ENCODE measurements at places on chromosomes 16 and 17.

GRCh38 chr17:77329741-77330531, 189.2 kb downstream of the SEC14L1 start:
- DNase-seq, result no peak

DNA sequence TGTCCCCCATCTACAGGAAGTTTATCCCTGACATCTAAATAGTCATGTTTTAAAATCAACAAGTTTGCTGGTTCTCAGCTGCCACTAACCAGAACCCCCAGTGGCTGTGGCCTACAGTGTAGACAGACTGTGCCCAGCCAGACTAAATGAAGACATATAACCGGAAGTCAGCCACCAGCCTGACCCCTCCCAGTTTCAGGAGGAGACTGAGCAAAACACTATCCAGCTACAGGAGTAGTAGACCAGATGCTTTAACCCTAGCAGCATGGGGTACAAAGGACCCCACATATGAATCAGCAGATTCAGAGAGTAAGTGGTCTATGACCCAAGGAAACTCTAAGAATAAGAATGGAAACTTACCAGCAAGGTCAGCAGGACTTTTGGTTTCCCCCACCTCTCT, 83.4 kb downstream of the HIC1 start:
- no peak for DNase-seq

DNA sequence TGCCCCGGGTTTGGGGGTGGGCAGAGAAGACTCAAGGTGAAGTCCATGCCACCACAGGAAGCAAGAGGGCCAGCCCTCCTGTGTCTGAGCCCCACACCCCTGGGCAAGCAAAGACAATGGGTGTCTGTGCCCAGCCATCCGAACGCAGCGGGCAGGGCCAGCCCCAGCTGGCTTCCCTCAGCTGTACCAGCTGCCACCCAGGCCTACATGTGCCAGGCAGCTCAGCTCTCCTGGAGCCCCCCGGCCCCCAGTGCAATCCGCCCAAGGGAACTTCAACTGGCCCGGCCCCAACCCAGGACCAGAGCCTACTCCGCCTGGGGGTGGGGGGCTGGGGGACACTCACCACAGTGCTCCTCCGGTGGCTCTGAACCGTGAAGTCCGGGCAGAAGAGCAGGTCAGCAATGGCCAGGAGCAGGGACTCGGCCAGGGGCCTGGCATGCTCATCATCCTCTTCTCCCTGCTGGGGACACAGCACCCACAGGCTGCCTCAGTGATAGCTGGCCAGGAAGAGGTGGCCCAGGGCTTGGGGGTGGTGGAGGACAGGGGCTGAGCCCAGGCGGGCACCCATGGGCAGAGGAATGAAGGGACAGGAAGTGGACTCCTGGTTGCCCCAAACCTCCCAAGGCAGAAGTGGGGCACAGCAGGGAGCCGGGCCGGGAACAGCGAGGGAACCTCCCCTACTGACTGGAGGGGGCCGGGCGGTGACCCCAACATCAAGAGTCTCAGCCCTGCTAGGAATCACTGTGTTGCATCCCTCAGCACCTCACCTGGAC, 9.8 kb downstream of the HID1 start:
- no peak for DNase-seq

DNA sequence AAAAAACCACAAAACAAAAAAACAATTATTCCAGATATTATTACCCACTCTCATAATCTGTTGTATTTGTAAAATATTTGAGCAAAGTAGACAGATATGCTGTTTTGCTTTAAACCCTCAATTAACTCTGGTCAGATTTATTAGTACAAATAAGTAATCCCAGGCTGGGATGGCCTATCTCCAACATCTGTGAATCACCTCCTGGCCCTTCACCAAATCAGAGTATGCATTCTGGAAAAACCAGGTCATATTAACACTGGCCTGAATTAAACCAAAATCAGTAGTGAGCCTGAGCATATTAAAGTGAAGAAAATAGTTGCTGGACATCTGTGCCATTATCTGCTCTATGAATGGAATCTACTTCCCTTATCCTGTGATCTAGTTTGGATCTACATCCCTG, 41.0 kb downstream of the STAT3 start:
- no peak for DNase-seq

DNA sequence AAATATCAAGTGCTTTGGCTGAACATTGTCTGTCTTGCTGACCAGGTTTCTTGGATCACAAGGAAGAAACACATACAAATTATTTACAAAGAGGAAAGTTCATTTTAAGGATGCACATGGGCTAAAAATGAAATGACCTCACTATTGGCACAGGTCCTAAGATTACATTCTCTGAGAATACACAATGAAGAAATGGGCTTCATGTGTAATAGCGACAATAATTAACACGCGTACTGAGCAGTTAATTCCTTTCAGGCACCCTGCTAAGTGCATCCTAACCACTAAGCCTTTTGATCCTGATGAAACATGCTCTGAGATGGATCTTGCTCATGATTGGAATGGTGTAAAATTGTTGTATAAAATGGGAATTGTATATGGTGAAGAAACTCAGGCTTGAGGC, 429.0 kb downstream of the HS3ST4 start:
- no peak for DNase-seq

GRCh38 chr17:41413353-41413957, 10.9 kb downstream of the KRT37 start:
- DNase-seq, result no peak

GRCh38 chr17:47801176-47801765, 20.3 kb downstream of the OSBPL7 start:
- no peak for DNase-seq

DNA sequence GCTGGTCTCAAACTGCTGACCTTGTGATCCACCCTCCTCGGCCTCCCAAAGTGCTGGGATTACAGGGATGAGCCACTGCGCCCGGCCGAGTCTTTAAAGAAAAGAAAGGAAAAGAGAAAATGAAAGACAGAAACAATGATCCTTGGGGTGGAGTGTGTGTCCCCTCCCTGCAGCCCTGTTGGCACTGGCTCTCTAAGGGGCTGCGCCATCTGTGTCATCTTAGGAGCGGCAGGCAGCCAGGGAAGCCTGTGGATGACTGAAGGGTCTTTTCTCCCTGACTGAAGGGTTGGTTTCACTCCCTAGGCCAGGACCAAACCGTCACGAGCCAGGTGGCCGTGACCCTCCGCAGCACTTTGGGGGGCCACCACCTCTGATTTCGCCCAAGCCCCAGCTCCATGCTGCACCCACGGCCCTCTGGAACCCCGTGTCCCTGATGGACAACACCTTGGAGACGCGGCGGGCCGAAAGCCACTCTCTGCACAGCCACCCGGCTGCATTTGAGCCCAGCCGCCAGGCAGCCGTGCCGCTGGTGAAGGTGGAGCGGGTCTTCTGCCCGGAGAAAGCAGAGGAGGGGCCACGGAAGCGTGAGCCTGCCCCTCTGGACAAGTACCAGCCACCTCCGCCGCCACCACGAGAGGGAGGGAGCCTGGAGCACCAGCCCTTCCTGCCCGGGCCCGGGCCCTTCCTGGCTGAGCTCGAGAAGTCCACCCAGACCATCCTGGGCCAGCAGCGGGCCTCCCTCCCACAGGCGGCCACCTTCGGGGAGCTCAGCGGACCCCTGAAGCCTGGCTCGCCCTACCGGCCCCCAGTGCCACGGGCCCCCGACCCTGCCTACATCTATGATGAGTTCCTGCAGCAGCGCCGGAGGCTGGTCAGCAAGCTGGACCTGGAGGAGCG, 27.7 kb downstream of the GINS2 start:
- no peak for DNase-seq

DNA sequence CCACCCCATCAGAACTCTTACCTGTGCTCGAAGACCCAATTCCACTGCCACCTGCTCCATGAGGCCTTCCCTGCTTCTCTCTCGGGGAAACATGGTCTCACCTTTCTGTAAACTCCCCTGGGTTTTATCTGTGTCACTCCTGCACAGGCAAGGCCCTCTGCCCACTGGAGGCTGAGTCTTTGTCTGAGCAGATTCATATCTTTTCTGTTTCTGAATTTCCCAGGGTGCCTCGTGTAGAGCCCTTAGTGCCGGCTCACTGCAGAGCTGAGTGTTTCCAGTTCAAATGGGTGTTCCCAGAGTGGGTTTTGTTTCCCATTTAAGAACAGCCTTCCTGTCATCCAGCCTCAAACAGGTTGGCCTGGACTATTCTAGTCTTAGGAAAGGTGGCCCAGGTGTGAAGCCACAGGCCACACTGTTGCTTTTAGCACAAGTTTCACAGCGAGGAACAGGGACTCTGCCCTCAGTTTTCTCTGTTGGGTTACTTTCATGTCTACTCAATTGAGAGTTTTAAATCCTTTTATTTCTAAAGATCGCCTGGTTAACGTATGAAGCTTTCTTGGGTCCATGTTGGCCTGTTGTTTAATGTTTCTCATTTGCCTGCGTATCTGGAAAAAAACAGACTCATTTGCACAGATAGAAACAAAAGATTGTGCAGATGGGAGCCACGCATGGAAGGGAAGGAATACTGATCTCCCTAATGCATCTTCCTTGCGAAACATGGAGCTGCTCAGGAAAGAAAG, 228.7 kb downstream of the MSI2 start:
- no peak for DNase-seq

- peak; percentile 12 for DNase-seq
These were observed 6.3 kb upstream of the KCNG4 start for GRCh38 chr16:84245956-84246678.

- DNase-seq, result peak; percentile 52
These were observed 170.3 kb downstream of the MAF start for GRCh38 chr16:79430191-79430678.

- no peak for DNase-seq
These were observed 560.6 kb downstream of the CDH13 start for GRCh38 chr16:83187405-83187804.

GRCh38 chr17:75124041-75124818, 7.3 kb downstream of the NT5C start:
- DNase-seq, result no peak

DNA sequence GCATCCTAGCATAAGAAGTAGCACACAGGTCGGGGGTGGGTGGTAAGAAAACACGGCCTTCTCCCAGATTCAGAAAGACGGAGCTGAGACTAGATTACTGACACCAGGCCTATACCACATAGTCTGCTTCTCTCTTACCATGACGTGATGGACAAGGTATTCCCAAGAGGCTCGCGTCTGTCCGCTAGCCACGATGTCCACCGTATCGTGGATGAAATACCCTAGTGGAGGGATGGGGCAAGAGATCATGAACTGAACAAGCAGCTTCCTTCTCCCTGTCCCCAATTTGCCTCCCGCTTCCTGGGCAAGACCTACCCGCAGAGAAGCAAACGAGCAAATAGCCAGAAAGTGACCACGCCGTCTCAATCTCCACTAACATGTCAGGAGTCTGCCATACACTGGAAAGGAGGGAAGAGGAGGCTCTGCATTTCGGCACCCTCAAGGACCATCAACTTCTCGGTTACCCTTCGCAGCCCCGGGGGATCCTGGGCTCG, 820 bp downstream of the TLCD1 start:
- DNase-seq, result no peak

DNA sequence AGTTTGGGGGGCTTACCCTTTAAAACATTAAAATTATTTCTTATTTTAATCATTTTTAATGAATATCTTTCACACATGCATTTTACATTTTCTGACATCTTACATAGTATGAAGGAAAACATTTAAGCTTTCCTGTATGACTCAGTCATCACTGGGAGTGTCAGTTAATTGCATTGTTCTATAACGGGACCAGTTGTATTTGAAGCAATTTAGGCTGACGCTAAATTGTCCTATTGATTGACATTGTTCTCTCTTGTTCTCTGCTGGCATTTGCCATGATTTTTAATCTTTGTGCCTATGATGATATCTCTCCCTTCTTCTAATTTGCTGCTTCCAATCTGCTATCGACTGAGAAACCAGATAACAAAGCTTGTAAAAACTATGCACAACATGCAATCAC, 190.5 kb upstream of the PIRT start:
- no peak for DNase-seq

GRCh38 chr17:17696882-17697633, 15.8 kb downstream of the RAI1 start:
- no peak for DNase-seq

- DNase-seq, result no peak
These were observed 1.9 kb upstream of the ST6GALNAC1 start for GRCh38 chr17:76645481-76645880.

DNA sequence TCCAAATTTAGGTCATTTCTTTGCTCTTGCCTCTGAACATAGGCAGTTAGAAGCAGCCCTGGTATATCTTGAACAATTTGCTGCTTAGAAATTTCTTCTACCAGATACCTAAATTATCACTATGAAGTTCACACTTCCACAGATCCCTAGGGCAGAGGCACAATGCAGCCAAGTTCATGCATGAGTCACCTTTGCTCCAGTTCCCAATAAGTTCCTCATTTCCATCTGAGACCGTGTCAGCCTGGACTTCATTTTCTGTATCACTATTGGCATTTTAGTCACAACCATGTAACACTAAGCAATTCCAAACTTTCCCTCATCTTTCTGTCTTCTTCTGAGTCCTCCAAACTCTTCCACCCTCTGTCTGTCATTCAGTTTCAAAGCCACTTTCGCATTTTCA, 45.0 kb downstream of the KCNJ16 start:
- no peak for DNase-seq

DNA sequence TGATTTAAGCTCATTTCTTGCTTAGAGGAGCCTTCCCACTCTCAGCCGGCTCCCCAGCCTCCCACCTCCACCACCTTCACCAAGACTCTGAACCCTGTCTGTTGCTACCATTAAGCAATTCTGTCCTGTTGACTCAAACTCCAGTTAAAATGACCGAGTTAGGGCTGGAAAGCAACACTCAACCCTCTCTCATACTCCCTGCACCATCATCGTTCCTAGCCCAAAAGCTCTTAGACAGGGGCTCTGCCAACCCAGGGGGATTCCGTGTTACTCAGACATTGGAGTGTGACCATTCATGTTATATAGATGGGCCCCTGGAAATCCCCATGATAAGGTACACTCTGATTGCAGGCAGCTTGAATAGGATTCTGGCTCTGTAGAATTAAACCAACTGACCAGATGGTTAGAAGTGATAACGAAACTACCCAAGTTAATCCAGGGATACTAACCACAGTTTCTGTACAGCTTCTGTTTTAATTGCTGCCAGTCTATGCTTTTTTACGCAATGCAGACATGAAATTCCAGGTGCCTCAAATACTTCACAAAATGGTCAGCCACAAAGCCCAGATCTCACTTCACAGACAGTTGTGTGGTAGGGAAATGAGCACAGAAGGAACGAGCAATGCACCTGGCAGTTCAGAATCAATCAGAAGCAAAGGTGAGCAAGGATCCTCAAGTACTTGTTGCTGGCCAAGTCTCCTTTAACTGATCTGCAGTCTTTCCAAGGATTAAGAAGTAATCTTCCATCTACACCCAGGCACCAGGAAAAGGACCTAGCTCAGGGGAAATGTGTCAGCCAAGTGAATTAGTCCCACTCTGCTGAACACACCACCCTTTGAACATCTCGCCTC, 2.1 kb downstream of the SSTR2 start:
- no peak for DNase-seq

GRCh38 chr17:66227212-66228045, 1.8 kb downstream of the APOH start:
- DNase-seq, result no peak

- no peak for DNase-seq
These were observed 4.6 kb downstream of the IFT20 start for GRCh38 chr17:28330671-28331070.

DNA sequence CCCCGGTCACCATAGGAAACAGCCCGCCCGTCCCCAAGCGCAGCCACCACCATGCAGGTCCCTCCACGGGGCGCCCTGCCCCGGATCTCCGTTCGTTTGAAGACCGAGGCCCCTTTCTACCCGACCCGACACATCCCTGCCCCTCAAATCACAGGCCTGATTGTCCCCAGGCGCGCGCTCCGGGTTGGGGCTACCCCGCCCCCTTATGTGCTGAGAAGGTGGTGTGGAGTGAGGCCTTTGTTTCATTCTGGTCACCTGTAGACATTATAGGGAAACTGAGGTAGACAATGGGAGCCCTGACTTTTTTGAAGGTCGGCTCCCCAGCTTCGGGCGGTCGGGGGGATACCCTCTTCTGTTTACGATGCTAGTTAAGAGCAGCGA, 763 bp upstream of the ACTG1 start:
- DNase-seq, result peak; percentile 73

All from NCI-H1092 treated with DMSO at 0.1 percent for 48 hours (cell line).